ENCODE measurements at places on chromosomes 16 and 17.

- no peak for DNase-seq
These were observed 72.8 kb upstream of the MED9 start for GRCh38 chr17:17403899-17404576.

- DNase-seq, result no peak
These were observed 23.1 kb downstream of the MSI2 start for GRCh38 chr17:57279432-57279831.

GRCh38 chr17:19301973-19302372, 60.5 kb downstream of the B9D1 start:
- DNase-seq, result no peak

DNA sequence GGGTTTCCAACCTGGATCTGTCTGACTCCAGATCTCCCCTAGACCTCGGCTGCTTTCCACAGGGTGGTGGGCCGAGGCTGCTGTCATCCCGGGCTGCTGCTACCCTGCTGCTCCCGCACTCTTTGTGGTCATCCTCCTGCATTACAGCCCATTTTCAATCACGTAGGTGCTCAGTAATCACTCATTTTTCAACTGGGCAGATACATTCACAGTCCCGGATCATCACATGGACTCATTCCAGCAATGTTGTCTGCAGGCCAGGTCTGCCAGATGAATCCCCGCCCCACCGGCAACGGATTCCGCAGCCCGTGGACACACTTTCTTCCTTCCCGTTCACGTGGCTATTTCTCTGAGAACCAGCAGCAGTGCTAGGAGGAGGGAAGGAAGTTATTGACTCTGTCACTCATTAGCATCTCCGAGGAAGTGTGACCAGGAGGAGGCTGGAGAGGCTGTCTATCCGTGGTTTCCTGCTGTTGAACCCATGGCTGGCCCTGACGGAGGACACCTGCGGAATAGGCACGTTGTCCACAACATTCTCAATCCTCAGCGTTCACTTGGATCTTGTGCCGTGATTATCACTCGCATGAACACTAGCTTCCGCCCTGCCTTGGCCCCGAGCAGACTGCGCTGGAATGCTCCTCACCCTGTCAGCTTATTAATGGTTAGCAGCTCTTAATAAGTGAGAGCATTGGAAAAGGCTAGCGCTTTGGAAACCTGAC, 14.7 kb upstream of the ZCCHC14 start:
- no peak for DNase-seq

Data from T-helper 2 cell treated with Interferon-gamma antibody and Interleukin-4, amounts not matched to agents 5 μg/mL and 100 μg/mL, for 36 hours (primary cell).